ENCODE measurements at places on chromosomes 16 and 17.

DNA sequence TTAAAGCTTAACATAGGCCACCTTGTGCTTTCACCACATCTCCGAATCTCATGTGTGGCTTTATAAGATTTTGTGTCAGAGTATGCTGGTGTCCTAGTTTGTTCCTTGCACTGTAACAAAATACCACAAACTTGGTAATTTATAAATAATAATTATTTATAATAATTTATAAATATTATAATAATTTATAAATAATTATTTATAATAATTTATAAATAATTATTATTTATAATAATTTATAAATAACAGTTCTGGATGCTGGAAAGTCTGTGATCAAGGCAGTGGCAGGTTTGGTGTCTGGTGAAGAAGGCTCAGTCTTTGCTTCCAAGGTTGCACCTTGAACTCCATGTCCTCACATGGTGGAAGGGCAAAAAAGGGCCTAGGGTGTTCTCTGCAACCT lies 147.7 kb downstream of the BCAS3 start:
- no peak for DNase-seq

DNA sequence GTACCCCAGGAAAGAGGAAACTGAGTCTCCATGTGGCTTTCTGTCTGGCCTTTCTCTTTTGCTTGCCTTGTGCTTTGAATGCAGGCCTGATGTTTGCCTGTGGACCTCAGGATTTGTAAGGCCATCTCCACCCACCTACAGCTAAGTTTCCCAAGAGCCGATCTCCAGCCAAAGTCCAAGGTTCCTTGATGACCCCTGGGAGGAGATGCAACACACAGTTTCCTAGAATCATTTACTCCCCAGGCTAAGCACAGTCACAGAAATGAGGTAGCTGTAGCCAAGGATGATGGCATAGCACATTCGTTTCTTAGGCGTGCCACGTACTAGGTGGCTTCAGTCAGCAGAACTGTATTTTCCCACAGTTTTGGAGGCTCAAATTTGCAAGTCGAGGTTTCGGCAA lies 595.4 kb downstream of the MAF start:
- DNase-seq = no peak

DNA sequence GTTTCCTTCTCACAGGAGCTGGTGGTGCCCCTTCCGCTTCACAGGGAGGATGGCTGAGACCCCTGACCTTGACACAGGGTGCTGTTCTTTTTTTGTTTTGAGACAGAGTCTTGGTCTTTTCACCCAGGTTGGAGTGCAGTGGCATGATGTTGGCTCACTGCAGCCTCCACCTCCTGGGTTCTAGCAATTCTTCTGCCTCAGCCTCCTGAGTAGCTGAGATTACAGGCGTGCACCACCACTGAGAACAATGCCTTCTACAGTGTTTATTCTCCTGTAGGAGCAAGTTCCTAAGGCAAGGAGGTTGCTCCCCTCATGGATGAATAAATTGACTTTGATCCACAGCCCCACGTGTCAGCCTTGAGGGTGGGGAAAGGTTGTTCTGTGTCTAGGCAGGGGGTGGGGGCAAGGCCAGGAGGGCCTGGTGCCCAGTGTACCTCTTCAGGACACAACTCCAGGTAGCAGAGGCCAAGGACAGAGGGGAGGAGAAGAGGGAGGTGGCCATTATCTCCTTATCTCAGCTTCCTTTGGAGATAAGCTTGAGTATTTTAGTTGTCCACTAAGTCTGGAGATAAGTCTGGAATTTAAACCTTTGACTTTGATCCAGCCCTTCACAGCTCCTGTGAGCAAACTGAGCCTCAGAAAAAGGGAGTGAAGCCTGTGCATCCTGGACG lies 159.4 kb downstream of the SEC14L1 start:
- no peak for DNase-seq

DNA sequence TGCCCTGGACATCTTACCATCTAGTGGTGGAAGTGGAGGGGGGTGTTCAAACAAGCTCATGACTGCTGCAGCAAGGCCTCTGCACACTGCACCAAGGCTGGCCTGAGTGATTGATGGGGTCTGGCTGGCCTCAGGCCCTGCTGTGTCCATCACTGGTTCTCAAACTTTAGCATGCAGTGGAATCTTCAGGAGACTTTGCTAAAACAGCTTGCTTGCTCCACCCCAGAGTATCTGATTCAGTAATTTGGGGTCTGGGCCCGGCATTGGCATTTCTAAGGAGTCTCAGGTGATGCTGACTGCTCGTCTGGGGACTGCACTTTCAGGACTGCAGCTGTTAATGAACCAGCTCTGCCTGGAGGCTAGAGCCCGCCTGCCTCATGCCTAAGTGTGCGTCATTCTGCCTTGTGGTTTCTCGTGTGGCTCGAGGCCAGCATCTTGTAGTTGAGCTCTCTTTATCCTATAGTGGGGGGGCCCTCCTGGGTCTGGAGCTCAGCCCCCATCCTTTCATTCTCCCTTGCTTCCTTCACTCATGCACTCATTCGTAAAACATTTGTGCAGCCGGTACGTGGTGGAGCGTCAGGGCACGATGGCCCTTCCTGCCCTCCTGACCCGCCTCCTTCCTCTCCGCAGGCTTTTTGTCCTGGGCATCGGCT lies 4.1 kb downstream of the MGAT5B start:
- peak; percentile 5 for DNase-seq

All from CD4-positive, alpha-beta T cell (primary cell).